ENCODE measurements at places on chromosomes 5 and 9.
A peak's percentile ranks its signal among the peaks of the same experiment; 100 is the strongest.

GRCh38 chr5:56419667-56420066, 186.5 kb upstream of the ANKRD55 start:
- no peak for DNase-seq

- no peak for DNase-seq
These were observed 4.9 kb upstream of the FOXE1 start for GRCh38 chr9:97848215-97848479.

- no peak for DNase-seq
These were observed 22.3 kb upstream of the TTLL11 start for GRCh38 chr9:122115176-122116035.

DNA sequence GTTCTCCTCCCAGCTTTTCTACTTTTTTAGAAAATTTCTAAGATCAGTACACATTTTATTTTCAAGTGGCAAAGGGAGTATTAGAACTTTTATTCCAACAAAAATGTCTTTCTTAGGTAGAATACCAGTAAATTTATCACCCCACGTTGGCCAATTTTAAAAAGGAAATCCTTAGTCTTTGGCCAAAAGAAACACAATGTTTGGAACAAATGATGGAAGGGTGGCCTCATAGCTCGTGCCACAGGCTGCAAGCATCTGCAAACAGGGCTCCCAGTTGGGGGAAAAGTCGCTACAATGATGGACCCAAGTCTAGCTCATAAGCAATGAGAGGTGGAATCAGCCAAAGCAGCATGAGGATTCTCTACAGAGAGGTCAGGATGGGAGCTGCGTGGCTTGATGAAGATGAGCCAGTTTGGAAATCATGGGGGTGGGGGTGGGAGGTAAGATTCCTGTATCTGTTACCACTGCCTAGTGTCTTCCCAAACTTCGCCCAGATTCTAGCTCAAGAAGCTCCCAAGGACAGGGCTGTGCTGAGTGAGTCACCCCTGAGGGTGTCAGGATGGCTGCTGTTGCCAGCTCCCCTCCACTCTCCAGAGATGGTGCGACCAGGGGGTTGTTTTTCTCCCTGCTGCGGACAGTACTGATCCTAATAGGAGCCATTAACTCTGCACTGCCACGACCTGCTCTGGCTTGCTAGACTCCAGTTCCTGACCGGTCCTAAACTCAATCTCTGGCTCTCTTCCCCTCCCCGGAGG, 75.6 kb downstream of the DCP2 start:
- no peak for DNase-seq

DNA sequence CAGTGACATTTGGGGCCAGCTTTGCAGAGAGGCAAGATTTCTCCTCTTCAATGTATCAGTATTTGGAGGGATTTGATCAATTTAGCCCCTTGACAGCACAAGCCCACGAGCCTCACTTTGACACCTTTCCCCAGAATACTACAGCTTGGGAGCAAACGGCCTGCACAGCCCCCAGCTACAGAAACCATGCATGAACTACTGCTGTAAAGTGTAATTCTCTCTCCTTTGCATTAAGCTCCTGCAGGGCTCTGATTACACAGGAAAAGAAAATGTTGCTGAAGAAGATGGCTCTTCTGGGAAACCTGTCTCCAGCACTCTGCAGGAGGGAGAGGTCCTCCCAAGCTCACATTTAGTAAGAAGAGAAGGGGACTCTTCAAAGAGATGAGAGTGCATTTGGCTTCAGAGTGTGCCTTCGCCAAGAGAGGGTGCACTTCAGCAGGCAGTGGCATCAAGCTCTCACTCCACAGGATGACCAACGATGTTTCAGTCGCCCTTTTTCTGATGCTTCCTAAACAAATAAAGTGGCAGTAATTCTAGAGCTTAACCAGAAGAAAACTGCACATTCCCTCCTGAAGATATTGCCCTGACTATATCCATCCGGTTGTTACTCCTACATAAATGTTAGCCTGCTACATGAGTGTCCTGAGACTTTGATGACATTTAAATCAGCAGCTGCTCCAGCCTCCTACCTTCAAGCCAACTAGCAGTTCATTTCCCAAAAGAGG, 272.2 kb downstream of the AUH start:
- DNase-seq = no peak

DNA sequence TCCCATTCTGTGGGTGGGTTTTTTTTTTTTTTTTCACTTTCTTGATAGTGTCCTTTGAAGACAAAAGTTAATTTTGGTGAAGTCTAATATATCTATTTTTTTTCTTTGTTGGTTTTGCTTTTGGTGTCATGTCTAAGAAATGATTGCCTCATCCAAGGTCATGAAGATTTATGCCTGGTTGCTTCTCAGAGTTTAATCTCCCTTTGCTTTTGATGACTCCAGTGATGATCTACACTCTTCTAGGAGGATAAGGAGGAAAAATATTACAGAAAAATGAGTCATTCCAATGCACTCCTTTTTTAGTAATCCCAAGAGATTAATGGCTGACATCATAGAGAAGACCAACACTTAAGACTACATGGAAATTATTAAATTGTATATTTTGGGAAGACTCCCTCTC, 79.7 kb upstream of the ICE1 start:
- no peak for DNase-seq

DNA sequence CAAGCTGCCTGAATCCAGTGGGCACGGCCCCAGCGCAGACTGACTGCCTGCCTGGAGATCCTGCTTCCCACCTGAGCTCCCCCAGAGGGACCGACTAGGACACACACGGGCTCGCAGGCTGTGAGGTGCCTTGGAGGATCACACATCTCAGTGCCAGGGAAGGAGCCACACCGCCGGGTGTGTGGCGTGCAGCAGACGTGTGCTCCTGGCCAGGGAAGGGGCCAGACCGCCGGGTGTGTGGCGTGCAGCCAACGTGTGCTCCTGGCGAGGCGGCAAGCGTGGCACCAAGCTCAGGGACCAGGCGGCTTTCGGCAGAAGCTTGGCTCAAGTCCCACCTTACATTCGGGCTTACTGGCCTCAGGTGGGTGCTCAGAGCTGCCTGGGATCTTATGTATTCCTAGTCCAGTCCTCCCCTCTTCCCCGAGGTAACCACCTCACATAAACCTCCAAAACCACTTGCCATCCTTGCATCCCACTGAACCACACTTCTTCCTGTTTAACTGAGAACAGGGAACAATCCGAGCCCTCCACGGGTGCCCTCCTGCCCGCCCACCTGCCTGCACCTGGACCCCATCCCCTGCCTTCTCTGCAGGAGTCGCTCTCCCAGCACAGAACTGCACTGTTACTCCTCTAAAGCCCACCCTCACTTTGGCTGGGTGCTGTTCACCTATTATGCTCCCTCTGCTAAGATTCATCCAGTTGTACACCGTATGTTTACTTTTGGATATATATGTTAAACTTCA, 22.4 kb upstream of the MRNIP start:
- no peak for DNase-seq

- DNase-seq = no peak
These were observed 790 bp upstream of the IARS1 start for GRCh38 chr9:92294297-92294676.

DNA sequence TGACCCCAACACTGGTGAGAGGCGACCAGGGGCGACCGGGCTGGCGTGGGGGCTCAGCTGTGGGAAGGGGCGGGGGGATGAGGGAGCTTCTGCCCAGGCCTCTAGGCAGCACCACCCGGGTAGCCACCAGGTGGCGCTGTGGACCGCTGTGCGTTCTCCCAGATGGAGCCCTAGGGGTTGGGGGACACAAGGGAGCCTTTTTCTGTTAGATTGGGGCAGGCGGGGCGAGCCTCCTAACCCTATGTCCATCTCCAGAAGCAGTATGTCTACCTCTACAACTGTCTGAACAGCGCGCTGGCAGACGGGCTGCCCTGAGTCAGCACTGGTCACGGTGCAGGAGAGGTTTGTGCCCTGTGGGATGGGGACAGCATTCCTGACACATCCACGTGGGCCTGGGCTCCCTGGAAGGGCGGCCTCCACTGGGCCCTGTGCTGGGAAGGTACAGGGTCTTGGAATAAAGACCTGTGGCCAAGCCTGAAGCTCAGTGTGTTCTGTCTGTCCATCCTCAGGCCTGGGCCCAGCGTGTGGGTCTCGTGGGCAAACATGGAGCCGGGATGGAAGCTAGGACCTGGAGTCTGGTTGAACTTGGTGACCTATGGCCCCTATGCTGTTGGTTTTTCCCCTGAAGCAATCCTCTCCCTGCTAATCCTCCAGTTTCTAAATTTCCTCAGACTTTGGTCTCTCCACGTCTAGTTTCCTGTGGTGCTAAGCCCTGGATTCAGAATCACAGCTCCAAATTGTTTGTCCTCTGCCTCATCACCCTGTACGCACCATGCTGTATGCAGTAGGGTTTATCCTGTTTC, 23.1 kb upstream of the SPTLC1 start:
- DNase-seq = peak; percentile 86

GRCh38 chr5:31091501-31091900, 102.0 kb upstream of the CDH6 start:
- DNase-seq = no peak

DNA sequence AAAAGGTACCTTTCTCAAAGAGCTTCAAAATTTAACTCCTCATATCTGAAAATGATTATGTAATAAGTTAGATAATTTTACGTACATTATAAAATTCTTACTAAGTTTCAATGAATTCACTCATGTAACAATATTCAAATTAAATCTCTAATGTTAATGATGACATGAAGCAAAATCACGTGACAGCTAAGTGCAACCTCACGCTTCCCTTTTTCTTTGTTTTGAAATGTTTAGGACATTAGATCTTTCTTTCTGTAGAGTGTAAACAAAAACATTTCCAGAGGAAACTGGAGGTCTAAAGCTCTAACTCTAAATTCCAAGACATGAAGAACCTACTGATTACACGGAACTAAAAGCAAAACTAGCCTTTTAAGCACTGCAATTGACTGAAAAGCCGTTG, 227.3 kb upstream of the TBCA start:
- no peak for DNase-seq

DNA sequence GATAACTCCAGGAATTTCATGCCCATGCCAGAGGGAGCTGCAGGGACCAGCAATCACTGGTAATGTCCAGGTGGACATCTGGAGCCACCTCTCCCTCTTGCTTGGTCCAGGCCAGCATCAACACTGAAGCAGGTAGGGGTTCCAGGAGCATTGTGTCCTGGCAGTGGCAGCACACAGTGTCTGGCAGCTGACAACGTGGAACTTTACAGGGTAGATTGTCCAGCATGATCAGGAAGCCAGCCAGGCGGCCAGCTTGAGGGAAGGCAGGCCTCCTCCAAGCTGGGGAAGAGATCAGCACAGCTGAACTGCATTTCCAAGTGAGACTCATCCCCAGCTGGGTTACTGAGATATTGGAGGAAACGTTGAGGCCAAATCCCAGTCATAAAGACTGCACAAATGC, 82.6 kb upstream of the RASGRF2 start:
- no peak for DNase-seq

Measured in stimulated activated CD4-positive, alpha-beta T cell treated with anti-CD3 and anti-CD28 coated beads, Interleukin-2, amount 100 ng/mL, for 24 hours (primary cell).